ENCODE measurements at places on chromosomes 13 and 19.

GRCh38 chr13:39415008-39415802 is 187.8 kb downstream of the LHFPL6 start:
- DNase-seq, result no peak

DNA sequence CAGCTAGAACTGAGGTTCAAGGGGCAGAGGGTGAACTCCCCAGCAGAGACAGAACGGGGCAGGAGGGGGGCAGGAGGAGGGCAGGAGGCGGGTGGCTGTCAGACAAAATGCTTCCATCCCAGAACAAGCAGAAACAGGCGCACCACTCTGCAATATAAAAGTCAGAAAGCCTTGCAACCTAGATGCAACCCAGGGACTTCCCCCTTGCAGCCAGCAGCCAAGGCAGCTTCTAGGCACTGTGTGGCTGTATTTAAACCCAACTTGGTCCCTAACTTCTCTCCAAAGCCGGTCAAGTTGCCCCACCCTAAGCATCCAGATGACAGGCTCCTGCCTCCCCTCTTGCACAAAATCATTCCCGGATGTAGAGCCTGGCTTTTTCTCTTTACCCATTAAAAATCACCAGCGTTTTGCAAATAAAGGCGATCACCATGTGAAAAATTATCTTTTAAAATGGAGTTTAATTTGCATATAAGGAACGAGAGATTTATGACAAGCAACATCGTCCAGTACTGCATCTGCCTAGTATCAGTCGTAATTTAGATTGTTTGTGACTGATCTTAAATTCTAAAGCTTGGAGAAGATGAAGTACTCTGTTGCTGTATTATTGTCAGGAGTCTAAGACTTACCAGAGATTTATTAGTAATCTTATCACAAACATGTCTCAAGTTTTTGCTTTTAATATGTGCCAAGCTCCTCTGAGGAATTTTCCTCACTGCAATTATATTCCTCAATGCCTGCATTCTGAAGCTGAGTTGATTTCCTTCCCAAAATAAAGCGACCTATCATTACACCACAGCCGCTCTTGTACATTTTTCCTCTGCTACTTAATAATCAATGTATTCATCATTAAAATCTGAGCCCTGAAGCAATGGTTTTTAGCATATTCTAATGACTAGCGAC is 307.1 kb upstream of the ZNF507 start:
- no peak for DNase-seq

DNA sequence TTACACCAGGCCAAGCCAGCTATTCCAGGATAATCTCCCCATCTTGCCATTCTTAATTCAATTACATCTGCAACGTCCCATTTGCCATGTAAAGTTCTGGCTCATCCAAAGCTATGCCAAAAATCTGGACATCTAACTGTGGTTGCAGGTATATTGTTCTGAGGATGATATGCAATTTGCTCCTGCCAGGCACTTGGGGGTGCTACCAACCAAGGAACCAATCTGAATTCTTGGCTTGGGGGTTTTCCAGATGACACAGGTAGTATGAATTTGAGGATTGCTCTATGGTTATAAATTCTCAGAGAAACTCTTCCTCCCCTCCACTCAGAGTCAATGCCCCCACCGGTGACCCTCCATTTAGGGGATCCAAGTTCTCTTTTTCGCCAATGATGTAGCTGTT is 33.0 kb downstream of the CRYL1 start:
- no peak for DNase-seq

DNA sequence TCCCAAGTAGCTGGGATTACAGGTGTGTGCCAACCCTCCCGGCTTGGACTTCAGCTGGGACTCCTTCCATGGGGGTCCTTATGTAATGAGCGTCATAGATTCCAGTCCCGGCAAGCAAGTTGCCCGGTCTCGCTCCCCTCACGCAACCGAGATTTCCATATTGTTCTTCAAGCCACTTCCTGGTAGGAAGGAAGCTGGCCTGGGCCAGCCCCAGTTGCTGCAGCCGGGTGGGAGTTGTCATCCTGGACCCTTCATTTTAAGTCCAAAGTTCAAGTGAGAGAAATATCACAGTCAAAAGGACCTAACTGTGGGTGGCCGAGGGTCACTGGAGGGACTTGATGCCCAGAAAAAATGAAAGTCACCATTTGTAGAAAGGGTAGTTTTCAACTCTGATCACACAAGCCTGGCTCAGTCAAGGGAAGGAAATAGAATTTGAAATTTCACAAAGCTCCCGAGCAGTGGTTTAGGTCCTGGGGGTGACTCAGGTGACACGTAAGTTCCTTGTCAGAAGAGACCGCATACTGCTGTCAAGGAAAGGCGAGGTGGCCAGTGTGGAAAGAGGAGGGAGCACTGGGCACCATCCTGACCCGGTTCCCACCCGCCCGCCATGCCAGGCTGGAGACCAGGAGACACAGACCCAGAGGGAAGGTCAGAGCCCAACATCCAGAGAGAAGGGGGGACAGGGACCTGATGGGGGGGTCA is 5.3 kb downstream of the FGF21 start:
- DNase-seq, result no peak

DNA sequence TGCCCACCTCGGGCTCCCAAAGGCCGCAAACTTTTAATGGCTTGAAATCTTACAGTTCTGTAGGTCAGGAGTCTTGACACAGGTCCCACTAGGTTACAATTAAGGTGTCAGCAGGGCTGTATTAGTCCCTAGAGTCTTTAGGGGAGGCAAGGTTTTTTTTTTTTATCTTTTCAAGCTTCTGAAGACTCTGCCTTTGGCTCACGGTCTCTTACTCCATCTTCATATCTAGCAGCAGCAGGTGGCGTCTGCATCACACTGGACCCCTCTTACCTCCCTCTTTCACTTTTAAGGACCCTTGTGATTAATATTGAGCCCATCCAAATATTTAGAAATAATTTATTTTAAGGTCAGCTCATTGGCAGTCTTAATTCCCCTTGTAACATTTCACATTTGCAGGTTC is 11.6 kb downstream of the MIR17HG start:
- no peak for DNase-seq

All from activated CD8-positive, alpha-beta memory T cell treated with anti-CD3 and anti-CD28 coated beads for 1 hour (primary cell).